ENCODE measurements at places on chromosomes 4 and X.

DNA sequence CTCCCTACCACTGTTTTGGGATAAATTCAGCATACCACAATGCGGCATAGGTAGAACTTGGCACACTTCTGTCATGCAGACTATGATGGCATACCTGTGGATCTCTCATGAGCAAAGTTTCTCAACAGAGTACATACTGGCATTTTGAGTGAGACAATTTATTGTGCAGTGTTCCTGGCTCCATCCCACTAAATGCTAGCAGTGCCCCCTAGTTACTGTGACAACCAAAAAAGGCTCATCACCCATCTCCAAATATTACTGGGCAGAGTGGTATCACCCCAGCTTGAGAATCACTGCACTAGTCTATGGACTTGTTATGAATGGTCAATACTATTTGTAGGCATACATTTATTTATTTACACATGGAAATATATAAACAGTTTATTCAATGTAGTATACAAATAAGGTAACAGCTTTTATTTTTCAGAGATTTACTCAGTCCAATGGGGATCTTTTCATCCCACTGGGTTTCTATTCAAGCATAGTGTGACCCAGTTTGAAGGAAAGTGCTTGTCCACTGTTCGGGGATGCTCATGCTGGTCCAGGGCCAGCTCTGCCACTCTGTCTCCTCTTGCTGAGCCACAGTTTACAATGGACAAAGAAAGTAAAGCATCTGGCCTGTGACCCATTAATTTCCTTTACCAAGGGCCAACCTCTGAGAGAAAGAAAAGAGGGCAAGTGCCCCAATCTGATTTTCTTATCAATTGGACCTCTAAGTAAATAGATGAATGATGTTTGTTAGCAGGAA, 81.0 kb upstream of the IL2 start:
- no peak for DNase-seq

GRCh38 chrX:149639568-149639967, 8.0 kb upstream of the TMEM185A start:
- DNase-seq = no peak

- DNase-seq = no peak
Observed at GRCh38 chrX:63050225-63050624, 300.9 kb downstream of the SPIN4 start.

DNA sequence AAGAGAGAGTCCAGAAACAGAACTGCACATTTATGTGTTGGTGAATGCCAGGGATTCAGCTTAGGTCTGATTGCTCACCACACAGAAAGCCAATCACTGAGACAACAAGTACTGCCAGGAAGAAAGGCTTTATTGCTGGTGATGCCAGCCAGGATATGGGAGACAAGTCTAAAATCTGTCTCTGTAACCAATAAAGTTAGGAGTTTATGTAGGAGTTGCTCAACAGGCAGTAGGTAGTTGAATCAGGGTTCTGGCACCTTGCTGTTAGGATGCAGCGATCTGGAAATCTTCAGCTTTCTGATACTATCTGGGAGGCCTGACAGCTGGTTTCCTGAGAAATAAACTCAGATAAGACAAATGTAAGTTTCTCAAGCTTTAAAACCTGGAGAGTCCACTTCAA, 120.2 kb upstream of the ENPP6 start:
- no peak for DNase-seq

- no peak for DNase-seq
Observed at GRCh38 chr4:24594887-24595286, 10.5 kb upstream of the DHX15 start.

DNA sequence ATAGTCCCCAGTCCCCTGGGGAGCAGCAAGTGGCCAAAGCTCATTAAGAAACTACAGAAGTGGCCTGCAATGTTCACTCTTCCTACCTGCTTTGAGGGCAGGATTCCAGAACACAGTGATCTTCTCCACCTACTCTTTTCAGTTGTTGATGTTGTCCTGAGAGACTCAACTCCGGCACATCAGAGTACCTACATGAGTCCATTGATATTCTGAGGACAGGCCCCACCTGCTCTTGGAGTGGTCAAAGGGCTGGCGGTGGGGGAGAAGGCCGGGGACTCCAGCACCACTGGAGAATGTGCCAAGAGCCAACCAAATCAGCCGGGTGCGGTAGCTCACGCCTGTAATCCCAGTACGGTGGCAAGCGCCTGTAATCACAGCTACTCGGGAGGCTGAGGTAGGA, 29.8 kb upstream of the DDX3X start:
- no peak for DNase-seq

DNA sequence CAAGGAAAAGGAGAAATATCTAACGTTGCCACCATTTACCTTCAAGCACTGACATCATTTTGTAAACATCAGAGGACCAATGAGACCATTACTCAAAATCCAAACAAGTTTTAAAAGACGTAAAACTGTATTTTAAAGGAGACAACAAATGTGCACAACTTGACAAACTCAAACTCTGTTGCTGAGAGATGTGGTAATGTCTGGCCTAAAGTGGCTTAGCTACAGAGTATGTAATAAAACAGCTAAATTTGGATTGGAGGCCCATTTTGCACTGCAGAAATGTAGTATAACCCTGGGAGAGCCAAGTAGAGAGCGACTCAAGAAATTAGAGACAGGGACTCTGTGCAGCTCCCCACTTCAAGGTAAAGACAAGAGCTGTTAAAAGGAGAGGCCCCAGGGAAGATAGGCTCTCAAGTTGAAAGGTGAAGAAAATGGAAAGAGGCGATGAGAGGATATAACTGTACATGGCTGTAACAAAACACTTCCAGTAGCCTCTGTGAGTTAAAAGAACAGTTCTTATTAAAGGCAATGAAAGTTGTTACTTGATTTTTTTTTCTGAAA, 20.3 kb downstream of the UNC5C start:
- no peak for DNase-seq

GRCh38 chrX:76253432-76253831, 80.6 kb downstream of the PBDC1 start:
- DNase-seq = peak; percentile 34

GRCh38 chr4:83660578-83660977, 124.7 kb downstream of the GPAT3 start:
- no peak for DNase-seq

DNA sequence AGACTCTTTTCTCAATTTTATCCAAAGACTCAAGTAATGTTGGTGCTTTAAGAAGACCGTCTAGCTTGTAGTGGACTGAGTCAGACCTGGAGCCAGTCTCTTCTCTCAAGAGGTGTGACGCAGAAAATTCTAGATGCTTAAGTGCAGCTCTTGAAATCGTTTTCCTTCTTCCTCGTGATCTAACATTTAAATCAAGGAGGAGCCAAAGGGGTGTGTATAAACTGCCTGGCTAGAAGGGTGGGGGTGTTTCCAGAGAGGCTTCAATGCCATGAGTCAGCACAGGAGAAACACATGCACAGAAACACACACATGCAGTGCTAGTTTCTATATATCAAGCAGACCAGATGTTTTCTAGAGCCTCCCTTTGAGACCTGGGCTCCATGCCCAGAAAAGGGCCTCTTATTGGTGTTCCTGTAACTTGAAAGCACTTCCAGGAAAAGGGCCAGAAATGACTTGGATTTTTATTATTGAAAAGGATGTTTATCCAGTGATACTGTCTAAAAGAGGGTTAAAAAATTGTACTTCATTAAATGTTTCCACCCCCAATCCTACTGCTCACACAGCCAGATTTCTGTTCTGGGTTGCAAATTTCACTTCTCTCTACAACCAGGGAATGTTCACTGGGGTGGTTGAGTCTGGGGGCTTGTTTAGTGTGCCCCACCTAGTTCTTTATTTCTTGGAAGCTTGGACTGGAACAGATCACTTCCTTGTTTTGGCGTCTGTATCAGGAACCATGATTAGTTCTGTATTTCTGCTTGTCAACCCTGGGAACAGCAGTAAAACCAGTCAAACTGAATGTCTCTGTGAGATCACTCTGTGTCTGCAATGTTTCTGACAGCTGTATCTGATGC, at the start of gene CLIC2:
Gene CLIC2, minus strand, starts transcription at position 129 of the 851 bp plus-strand sequence. CDS start 187 bp downstream, outside the sequence.
- DNase-seq = no peak

GRCh38 chr4:81428002-81428401, 43.7 kb downstream of the RASGEF1B start:
- DNase-seq = no peak

GRCh38 chrX:49260221-49260985, 4.1 kb downstream of the FOXP3 start:
- no peak for DNase-seq

DNA sequence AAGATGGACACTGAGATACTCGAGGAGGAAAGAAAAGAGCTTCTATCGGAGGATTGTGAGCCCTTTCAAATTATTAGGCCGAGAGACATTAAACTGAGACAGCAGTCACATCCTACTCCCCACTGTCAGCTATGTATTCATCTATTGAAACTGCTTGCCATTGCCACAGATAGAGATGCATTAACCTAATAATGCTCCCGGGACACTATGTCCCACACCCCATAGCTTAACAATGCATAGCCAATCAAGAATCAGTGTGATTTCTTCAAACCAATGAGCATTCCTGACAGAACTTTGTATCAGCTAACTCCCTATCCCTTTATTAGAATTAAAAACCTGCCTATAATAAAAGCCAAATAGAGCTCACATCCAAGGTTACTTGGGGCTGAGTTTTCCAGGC, 118.1 kb upstream of the NEIL3 start:
- no peak for DNase-seq

- no peak for DNase-seq
Observed at GRCh38 chrX:8684201-8684965, 47.6 kb downstream of the ANOS1 start.

DNA sequence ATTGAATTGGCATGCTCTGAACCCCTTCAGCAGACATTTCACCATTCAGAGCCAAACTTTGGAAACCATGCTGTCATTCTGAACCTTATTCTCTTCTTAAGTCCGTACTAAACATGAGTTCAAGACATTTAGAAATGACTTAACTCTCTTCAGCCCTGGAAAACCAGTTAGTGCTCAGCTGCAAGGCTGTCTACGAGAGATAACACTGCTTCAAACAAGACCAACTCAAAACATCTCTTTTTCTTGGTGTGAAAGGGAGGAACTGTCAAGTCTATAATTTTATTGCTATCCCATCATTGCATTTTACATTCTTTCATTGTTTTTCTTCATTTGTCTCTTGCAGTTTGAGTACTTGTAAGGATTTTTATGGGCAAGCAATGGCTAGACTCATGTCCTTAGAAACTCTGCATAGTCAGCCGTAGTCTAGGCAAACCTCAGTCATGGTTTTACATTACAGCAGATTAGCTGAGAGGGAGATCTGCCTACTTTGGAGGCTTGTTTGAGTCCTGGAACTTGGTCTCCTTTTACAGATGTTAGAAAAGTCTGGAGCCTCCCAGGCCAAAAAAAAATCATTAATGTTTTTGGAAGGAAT, 120.6 kb upstream of the JADE1 start:
- DNase-seq = no peak

DNA sequence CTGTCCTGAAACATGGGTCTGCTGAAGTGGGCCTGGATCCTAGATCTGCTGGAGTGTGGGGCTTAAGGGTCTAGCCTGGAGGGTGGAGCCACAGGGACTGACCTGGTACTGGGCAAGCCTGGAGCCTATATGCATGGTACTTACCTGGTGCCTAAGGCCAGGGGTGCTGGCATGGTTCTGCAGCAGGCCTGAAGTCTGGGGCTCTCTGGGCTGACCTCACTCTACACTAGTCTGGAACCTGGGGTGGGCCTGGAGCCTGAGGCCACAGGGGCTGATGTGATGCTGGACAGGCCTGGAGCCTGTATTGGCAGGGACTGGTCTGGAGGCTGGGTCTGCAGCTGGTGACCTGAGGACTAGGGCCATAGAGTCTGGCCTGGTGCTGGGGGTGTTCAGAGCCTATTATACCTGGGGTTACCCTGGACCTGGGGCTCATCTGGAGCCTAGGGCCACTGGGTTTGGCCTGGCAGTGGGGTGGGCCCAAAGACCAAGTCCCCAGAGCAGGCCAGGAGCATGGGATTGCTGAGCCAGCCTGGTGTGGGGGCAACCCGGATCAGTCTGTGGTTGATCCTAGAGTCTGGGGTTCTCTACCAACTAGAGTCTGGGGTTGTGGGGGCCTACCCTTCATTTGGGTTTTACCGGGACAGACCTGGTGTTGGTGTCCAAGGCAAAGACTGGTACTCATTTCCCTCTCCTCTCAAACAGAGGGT, 179.6 kb downstream of the SLC4A4 start:
- DNase-seq = no peak

- DNase-seq = no peak
Observed at GRCh38 chr4:142040043-142040442, 403.7 kb downstream of the IL15 start.

DNA sequence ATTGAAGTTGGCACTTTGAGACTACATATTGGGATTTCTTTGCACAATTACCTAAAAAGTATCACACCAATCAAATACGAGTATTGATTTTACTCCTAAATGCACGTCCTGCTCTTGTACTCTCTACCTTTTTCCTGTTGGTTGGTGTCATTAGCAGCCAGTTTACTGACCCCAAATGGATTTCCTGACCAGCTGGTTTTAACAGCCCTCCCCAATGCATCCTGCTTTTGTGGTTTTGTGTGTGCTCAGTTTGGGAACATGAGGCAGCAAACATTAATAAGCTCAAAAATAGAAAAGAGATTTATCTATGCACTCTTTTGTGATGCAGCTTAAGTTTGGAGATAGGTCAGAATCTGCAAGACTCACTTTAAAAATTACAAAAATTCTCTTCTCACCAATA, 230.3 kb downstream of the MAPK10 start:
- DNase-seq = no peak

DNA sequence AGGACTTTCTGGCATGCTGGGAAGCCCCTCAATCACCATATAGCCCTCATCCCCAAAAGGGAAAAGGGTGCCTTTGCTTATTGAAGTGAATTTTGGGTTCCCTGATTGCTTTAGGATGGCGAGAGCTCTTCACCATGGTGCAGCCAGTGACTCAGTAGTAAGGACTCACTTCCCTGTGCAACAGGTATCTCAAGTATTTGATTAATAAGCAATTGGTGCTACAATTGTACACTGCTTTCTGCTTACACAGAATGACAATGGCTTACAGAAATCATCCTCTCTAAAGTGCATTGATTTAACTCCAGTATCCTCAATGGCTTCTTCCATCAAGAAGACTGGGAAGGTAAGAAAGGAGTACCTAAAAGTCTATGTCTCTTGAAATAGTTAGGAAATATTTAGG, 143.7 kb upstream of the SMIM10 start:
- no peak for DNase-seq

DNA sequence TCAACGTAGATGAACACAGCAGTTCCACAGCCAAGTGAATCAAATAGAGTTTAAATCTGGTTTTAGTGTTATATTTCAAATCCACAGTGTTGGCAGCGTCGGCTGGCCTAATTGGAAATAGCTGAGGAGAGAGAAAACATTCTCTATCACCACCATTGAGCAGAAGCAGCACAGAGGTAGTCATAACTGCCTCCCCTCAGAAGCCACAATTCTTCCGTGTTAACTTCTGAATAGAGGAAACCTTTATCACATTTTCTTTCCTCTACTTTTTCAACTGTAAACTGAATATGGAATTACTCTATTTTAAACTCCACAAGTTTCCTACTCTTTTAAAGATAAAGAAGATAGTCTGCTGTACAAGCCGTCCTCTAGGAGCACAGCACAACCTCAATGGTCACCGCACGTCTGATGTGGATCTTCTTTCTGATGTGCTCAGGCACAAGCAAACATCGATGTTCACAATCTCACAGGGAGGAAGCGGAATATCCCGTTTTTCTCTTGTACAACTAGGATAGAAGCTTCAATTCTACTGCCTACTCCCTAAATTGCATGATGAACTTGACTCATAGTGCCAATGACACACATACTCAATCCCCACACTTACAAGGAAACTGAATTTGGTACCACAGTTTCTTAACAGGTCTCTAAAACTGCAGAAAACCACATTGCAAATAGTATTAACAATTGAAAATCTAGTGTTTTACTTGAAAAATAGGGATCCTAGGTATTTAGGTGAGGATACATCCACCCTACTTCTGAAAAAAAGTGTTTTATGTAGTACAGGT, 217.8 kb upstream of the ETNPPL start:
- no peak for DNase-seq

- no peak for DNase-seq
Observed at GRCh38 chr4:7173841-7174449, 18.4 kb upstream of the SORCS2 start.

Measured in immature natural killer cell (primary cell).